ENCODE measurements at places on chromosomes 11 and 22.

- no peak for DNase-seq
Measured at GRCh38 chr11:67504005-67504949, 886 bp downstream of the PITPNM1 start.

DNA sequence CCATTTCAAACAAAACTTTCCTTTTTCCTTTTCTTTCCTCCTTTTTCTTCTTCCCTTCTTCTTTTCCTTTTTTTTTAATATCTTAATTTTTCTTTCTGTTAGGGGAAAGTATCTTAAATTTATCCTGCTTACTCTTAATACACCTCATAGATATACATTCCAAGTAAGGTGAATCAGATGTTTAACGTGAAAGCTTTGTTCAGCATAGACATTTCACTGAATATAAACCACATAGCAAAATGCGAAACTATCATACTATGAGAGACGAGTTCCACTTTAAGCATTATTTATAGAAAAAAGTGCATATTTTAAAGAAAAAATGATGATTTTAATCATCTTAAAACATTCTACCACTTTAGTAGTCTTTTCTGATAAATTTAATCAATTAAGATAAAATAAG, 137.8 kb upstream of the MTMR2 start:
- no peak for DNase-seq

DNA sequence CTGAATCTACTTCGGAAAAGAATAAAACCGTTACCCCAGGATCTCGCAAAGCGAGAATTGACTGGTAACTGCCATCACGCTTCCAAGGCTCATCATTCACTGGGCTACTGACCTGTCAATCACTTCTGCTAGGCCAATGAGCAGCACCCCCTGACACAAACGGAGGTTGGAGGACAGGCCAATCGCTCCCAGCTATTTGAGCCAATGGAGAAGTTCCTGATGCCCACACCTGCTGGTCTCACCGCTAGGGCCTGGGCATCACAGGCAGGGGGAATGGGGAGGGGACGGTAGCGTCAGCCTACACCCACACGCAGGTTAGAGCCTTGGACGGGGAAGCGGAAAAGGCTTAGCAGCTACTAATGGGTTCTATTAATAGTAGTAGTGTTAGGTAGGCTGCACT, 56.7 kb upstream of the CHST1 start:
- DNase-seq: no peak

DNA sequence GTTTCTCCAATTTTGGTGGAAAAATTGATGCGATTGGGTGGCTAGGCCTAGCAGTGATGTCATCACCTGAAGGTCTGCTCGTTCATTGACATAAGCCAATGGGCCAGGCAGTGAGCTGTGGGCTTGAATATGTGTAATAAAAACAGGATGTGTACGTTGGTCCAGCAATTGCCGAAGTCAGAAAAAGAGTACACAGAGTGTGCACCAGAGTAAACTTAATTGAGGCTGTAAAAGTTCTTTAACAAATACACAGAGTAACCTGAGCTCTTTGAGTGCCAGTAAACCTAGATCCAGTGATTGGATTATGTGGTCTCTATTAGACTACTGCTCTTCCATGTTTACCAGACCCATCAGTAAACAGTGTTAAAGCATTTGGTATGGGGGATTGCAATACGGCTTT, 13.0 kb upstream of the GLYATL1 start:
- no peak for DNase-seq

- no peak for DNase-seq
Measured at GRCh38 chr11:19092850-19093249, 24.1 kb upstream of the ZDHHC13 start.

GRCh38 chr11:64196626-64197025, 9.9 kb upstream of the FERMT3 start:
- no peak for DNase-seq

- DNase-seq: no peak
Measured at GRCh38 chr11:6530848-6531247, 33.8 kb downstream of the DNHD1 start.

GRCh38 chr11:44736791-44737190, 10.0 kb downstream of the TSPAN18 start:
- no peak for DNase-seq

GRCh38 chr11:95254131-95254704, 23.2 kb upstream of the SESN3 start:
- DNase-seq: peak; percentile 95

- no peak for DNase-seq
Measured at GRCh38 chr11:66556086-66556485, 9.4 kb downstream of the ACTN3 start.

DNA sequence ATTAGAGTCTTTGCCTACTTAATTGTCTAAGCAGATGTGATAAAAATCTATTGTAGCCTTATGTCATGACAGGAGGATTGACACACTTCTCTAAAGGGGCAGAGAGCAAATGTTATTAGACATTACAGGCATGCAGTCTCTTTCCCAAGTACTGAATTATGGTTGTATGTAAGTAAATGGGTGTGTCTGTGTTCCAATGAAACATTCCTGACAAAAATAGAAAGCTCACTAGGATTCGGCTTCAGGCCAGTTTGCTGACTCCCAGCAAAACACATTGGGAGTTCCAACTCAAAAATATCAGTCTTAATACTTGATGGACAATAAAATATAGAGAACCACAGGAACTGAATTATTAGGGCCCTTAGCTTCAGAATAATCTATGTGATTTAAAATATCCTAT, 1480.4 kb downstream of the FAM181B start:
- DNase-seq: no peak

DNA sequence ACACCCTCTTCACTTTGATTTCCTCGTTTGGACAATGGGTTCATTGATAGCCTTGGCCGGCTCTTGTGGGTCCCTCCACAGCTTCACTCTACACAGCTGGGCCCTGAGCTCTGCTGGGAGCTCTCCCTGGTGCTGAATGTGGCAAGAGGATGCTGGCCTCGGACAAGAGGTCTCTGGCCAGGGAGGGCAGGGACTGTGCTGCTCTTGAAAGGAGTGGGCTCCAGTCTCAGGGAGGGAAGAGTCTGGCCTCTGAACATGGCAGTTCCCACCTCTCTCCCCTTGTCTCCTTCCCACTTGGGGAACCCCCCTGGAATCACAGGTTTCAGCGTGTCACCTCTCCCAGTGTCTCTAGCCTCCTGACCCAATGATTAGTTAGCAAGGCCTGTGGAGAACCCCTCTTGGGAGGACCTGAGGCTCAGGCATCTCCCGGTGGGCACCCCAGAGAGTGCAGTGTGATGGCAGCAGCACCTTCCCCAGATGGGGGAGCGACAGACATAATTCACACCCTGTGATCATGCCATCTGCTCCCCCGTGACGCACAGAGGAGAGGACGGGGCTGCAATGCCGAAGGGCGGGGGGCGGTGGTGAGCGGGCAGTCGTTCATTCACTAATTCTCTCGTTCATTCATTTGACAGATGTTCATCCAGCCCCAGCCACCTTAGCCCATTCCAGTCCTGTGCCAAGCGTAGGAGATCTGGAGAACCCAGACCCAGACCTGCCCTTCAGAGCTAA, 2.8 kb upstream of the CABP7 start:
- no peak for DNase-seq

DNA sequence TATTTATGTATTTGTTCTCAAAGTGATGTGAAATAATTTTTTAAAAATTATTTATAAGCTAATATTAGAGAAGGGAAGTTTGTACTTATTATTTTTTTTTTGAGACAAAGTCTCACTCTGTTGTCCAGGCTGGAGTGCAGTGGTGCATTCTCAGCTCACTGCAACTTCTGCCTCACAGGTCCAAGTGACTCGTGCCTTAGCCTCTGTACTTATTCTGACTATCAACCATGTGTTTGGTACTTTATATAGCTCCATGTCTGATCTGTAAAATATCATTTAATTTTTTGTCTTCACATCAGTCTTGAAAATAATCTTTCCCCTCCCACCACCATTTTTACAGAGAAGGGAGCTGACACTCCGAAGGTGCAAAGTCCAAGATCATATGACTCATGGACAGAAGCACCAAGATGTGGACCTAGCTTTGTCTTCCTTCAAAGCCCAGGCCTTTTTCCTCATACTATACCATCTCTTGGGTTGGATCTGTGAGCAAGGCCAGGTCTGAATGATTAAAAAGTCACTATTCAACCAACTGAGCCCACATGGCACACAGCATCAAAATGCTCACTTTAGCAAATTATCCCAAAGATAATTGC, 32.4 kb upstream of the EED start:
- no peak for DNase-seq

- DNase-seq: no peak
Measured at GRCh38 chr11:4821021-4821420, at the start of gene OR51F2. Gene OR51F2, plus strand, starts transcription at chr11:4821321. Its CDS starts 101 bp downstream, at chr11:4821422.

DNA sequence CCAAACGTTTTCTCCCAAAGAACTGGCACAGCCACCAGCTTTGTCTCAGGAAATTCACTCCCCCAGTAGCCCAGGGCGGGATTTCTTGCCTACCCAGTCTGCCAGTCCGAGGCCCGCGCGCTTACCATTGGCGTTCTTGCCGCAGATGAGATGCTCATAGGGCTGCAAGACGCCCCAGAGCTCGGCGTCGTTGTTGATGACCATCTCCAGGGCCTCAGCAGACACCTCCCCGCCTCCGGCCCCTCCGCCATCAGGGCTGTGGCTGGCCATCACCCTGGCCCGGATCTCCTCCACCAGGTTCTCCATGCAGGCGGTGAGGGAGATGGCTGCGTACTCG, 1.3 kb downstream of the ABTB2 start:
- no peak for DNase-seq

DNA sequence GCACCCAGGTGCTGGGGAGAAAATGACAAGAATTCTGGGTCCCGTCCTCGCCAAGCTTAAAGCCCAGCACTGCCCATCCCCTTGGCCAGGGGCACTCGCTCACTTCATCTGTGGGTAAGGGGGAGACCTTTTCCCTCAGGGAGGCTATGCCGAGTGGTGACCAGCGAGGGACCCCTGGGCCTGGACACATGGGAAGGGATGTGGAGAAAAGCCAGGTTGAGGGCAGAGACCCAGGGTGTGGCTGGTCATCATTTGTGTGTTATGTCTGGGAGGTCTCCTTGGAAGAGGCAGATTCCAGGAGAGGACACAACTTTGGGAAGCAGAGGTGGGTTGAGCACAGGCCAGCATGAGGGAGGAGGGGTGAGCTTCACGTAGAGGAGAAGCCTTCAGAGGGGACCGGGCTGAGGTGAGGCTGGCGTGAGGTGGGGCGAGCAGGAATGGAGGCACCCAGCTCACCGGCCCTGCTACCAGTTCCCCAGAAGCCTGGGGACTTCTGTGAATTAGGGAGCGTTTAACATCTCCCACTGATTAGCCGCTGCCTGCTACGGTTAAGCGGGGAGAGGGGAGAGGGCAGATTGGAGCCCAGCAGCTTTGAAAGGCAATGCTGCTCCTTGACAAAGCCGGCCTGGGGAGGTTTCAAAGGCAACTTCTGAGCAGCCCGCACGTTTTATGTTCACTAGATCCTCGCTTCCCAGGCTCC, 25.8 kb upstream of the NECTIN1 start:
- DNase-seq: no peak

Data from GM12864 (cell line).